ENCODE measurements at places on chromosomes 1 and 21.

- peak; percentile 24 for DNase-seq
Observed at GRCh38 chr1:178011465-178011828, 41.6 kb upstream of the SEC16B start.

- no peak for DNase-seq
Observed at GRCh38 chr1:112002514-112002913, 13.0 kb upstream of the KCND3 start.

- peak; percentile 74 for DNase-seq
Observed at GRCh38 chr1:156652131-156652991, 10.4 kb downstream of the BCAN start.

DNA sequence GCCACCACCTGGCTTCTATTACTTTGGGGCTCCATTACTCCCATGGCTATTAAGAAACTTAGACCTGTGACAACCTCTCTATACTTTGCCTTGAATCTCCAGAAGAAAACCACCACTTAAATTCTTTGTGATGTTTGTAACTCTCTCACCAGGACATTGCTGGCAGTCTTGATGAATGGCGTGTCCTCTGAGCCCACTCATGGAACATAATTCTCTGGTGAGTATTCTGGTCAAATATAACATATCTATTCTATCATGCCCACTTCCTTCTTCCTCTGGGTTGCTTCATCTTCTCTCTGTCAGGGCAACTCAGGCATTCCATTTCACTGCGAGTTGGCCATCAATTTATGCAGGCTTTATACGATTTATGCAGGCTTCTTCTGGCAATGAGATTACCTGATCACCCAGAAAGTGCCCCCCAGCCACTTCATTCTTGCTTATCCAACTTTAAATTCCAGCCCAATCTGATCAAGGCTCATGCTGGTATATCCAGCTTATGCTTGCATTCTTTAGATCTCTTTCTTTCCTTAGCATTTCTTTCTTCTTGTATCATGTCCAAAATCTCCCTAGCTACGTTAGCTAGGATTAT, 112.0 kb upstream of the CHRM3 start:
- DNase-seq, result no peak

GRCh38 chr1:213060836-213061235, 9.8 kb downstream of the RPS6KC1 start:
- no peak for DNase-seq

DNA sequence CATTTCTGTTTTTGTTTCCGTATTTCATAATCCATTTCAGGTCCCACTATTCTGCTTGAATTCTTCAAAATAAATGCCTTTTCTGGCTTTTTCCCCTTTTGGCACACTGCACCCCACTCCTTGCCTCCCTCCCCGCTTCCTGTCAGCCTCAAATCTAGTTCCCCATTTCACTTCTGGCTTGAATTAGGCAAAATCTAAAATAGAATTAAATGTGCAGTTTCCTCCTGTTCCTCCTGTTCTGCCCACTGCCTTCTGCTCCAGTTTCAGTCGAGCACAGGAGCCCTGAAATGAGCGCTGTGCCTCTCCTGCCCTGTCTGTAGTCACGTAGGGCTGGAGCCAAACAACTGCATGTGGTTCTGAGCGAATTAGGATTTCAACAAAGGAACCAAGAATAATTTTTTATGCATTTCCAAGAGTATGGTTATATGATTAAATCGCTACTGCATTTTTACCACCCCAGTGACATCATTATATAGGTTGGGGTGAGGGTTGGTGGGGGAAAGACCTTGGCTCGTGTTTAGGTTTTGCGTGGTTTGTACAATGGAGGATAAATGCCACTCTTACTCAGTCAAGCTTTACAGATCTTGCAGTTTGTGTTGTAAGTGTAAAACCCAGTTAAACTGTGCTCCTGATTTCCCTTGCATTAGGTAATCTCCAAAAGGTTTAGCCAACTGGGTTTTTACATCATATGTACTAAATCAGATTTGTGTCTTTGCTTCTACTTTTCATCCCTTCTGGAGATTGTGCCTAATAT, 114.9 kb downstream of the VPS13D start:
- DNase-seq, result no peak

DNA sequence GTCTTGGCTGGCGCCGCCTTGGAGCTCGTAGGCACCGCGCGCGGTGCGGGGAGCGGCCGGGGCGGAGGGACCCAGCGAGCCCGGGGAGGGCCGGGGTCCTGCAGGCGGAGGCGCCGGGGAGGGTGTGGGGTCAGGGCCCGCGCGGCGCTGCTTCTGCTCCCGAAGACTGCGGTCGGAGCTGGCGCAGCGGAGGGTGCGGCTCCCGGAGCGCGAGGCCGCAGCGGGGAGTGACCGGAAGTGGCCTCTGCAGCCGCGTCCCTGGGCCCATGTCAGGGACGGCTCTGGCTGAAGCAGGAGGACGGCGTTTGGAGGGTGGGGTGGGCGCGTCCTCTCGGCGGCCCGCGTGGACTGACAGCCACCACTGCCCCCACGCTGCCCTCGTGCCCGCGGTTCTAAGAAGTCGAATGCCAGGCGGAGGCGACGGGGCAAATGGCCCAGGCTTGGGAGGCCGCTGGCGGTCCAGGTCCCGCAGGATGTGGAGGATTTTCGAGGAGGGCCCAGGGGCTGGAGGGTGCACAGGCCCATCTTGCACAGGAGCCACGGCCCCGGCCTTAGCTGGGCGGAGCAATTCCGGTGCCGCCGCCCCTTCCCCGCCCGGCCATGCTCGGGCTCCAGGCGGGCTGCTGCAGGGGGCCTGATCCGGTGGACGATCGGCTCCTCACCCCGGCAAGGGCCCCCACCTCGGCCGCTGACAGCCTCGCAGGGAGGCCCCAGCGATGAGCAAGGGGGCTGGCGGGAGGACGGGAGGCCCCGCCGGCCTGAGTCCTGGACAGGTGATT, 7.7 kb upstream of the ZNF669 start:
- peak; percentile 79 for DNase-seq

GRCh38 chr1:16204634-16205333, 7.7 kb downstream of the ARHGEF19 start:
- no peak for DNase-seq

DNA sequence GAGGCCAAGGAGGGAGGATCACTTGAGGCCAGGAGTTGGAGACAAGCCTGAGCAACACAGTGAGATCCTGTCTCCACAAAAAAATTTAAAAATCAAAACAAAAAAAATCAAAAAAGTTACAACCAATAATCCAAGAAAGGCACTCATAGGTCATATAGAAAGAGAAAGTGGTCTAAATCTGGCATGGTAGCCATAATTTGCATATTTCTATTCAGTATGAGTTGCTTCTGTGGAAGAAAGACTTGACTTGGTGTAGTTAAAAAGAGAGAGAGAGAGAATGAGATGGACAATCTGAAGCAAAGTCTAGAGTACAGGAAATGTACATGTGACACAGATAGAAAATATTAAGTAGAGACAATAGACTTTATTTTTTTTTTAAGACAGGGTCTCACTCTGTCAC, 22.5 kb downstream of the JMJD4 start:
- no peak for DNase-seq

- no peak for DNase-seq
Observed at GRCh38 chr21:29235714-29236197, 63.0 kb upstream of the BACH1 start.

DNA sequence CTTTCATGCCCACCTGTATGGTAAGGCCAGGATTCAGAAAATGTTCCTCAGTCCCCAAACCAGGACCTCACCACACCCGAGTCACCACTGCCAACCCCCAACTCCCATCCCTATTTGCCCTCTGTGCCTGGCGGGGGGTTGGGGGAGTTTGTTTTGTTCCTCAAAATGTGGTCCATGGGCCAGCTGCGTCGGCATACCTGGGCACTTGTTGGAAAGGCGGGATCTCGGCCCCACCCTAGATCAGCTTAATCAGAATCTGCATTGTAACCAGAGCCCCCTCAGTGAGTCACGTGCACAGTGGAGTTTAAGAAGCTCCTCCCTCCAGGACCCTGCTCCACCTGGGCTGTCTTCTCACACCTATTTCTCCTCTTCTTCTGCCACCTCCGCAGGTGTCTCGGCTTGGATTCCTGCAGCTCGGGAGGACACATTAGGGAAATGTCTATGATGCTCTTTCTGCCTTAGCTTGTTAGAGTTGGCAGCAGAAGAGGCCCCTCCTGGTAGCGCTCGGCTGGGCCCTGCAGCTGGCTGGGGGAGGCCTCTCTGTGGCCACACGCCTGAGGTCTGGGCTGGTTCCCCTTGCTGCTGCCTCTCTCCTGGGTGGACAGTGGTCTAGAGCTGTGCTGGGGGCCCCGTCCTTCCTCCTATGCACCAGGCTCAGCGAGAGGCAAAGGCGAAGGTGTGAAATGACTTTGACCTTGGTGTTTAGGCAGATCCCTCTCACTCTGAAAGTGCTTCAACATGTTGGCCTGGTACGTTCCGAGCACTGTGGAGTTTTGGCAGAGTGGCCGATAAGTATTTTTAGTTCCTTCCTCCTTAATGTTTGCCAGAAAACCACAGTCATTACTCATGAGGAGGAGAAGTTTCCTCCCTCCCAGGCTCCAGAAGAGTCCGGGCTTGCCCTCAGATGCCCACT, 41.8 kb upstream of the CAMTA1 start:
- peak; percentile 75 for DNase-seq

DNA sequence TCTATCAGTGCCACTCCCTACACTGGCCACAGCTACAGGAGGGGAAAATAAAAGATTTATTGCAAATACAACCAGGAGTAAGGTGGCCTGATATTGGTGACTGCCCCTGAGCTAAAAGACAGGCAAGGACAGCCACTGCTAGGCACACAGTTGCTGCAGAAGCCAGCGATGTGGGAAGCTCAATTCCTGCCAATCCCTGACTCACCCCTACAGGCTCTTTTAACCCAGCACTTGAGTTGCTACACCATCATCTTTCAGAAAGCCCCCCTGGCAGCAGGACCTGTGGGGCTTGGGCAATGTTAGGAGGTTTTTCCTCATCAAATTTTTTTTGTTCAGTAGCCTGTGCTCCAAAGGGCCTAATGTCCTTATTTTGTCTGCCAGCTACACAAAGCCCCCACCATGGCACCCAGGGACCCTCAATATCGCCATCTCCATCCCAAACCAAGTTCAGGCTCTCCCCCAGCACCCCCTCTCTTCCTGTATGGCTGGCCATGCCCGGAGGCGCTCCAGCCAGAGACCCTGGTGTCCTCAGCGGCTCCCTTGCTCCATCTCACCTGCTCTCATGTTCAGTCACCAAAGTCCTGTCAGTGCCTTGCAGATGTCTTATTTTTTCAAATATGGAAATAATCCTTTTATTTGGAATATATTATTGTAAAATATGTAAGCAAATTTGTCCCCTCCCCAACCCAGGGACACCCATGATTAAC, 13.4 kb downstream of the CLEC20A start:
- DNase-seq, result no peak

DNA sequence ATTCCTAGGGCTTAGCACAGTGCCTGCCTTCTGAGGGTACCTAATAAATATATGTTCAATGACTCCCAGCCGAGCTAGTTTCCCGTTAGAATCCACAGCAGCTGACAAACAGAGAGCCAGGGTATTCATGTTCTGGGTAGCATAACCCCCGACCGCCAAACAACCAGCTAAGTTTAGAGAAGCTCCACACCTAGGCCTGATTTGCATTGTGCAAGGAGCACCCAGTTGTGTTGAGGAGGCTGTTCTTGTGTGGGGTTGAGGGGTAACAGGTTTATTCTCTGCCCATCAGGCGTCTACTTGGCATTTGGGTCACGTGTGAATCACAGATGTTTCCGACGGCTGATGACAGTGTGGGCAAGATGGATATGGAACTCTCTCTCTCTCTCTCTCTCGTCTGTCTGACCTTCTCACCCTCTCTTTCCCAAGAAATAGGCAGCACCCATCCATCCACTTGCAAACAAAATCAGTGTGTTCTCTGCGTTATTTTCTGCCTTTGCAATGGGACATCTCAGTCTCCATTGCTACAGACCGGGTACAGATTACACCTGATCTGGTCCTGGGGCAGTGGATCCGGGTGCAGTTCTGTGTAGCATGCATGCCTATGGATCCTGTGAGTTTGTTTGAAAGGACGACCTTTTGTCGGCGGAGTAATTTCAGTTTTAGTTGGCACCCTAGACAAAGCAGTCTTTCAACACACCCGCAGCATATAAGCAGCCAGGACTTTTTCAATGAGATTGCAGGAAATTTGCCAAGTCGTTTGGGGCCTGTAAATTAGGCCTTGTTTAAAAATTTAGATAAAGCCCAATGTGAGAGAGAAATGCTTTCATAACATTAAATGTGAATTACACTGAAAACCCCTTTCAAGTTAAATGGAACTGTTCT, 29.4 kb downstream of the KAZN start:
- no peak for DNase-seq

GRCh38 chr1:59195151-59195550, 101.7 kb upstream of the FGGY start:
- DNase-seq, result no peak

- DNase-seq, result no peak
Observed at GRCh38 chr1:200238311-200238710, 171.5 kb downstream of the ZNF281 start.

GRCh38 chr1:184310157-184310819, 76.5 kb upstream of the C1orf21 start:
- DNase-seq, result no peak

DNA sequence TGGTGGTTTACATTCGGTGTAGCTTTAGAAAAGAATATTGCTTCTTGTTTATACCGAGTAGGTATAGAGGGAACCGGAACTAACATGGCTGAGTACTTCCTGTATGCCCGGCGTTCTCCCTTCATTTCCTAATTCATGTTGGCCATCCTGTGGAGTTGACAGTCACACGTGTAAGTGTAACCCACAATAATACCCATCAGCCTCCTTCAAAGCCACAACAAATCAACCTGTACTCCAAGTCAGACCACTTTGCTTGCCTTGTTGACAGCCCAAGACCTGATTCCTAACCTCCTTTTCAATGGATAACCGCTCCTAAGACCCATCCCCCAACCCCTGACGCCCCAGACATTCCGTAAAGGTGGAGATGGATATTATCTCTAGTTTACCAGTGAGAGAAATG, 42.1 kb downstream of the UBE2U start:
- DNase-seq, result no peak

GRCh38 chr1:7278827-7279765, 492.0 kb upstream of the VAMP3 start:
- no peak for DNase-seq

GRCh38 chr1:74835051-74835450, 102.1 kb downstream of the TYW3 start:
- DNase-seq, result no peak

DNA sequence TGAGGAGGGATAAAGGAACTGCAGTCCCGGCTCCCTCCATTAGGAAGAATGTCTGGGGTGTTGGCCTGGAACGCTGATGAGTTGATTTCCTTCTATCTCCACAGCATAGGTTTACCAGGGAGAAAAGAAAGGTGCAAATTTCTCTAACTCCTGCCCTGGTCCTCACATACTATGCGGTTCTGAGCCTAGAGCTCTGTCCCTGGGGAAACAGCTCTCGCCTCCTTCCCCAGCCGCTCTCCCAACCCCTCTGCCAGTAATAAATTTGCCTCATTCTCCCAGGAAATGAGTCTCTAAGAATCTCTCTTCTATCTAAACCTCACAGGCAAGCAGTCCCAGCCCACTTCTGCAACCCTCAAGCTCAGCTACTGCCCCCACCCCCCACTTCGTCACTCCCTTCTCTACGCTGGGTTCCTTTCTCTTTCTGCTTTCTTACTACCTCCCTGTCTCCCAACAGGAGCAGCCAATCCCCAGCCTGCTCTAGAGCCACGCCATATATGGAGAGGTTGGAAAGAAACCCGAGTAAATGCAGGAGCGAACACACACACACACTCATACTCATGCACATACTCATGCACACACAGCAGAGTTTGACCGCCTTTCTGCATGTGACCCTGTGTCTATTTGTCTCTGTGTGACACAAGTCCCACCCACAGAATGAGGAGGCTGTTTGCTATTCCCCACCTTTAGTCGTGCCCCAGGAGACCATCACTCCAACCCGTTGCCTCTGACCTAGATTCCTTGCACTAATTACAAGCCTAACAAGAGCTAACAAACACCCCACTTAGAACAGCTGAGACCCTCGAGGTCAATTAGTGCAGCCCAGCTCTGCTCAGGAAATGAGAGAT, 13.4 kb downstream of the PLEKHO1 start:
- DNase-seq, result peak; percentile 96

Measured in adipocyte (in vitro differentiated cells).